ENCODE measurements at places on chromosomes 7 and 10.

DNA sequence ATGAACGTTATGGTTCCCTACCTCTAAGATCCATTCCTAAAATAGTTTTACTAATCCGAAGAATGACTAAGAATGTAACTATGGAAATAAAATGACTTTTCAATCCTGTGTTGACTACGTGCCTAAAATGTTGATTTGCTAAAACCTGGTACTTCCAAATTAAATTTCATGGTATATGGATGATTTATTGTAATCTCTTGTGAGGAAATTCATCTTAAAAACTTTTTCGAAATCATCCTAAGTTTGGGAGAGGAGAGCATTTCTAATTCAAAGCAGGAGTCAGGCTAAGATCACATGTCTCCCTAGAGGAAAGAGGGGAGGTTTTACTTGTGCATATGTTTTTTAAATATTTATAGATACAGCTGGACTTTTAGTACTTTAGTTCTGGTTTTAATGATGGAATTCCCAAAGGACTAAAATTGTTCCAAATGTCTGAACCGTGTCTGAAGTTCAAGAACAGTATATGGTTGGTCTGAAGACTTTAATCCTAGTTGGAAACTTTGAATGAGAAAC lies 483.9 kb downstream of the AUTS2 start:
- DNase-seq: no peak

GRCh38 chr10:82543631-82544030 lies 668.6 kb downstream of the NRG3 start:
- no peak for DNase-seq

- no peak for DNase-seq
Observed at GRCh38 chr10:119254335-119254734, 47.0 kb downstream of the GRK5 start.

- no peak for DNase-seq
Observed at GRCh38 chr7:155213385-155213784, 84.3 kb upstream of the INSIG1 start.

DNA sequence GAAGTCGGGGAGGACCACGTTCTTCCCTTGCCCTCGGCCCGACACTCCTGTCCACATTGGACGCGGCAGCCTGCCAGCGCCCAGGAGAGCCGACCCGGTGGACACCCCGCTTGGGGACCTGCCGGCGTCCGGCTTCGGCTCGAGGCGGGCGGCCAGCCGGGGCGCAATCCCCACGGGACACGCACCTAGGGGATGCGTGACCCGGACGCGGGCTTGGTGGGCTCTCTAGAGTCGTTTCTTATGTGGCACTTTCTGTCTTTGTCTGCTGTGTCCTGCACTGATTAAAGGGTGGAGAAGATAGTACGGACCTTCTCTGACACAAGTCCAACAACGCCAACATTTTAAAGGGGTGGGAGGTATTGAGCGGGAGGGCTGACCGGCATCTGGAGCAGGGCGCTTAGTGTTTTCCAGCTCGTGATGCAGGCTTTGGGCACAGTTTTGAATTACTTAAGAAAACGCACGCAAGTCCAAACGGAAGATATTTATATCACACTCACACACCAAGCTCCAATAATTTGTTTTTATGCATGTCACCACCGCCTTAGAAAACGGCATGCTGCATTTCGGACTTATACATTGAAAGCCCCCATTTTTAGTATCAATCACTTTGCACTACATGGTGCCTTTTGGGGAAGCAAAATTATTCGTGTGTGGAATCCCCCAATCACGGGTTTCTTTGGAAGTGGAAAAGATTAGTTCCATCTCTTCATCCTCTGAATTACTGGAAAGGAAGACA lies 3.9 kb upstream of the SPAG6 start:
- DNase-seq: no peak

- no peak for DNase-seq
Observed at GRCh38 chr10:98323221-98324164, 55.5 kb upstream of the LOXL4 start.

DNA sequence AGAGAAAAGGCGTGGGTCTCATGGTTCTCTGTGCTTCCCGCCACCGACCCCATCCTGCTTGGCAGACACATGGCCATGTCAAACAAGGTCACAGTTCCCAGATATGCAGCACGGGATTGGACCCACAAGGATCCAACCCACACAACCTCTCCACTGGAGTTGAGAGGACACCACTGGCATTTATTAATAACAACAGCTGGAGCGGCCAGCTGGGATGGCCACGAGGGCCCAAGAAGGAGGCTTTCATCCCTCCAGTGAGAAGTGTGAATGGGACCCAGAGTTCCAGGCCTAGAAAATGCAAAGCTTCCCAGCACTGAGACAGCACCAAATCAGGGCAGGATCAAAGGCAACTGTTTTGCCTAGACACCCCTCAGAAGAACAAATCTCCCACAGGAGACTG lies 31.5 kb downstream of the FGFR2 start:
- DNase-seq: no peak

DNA sequence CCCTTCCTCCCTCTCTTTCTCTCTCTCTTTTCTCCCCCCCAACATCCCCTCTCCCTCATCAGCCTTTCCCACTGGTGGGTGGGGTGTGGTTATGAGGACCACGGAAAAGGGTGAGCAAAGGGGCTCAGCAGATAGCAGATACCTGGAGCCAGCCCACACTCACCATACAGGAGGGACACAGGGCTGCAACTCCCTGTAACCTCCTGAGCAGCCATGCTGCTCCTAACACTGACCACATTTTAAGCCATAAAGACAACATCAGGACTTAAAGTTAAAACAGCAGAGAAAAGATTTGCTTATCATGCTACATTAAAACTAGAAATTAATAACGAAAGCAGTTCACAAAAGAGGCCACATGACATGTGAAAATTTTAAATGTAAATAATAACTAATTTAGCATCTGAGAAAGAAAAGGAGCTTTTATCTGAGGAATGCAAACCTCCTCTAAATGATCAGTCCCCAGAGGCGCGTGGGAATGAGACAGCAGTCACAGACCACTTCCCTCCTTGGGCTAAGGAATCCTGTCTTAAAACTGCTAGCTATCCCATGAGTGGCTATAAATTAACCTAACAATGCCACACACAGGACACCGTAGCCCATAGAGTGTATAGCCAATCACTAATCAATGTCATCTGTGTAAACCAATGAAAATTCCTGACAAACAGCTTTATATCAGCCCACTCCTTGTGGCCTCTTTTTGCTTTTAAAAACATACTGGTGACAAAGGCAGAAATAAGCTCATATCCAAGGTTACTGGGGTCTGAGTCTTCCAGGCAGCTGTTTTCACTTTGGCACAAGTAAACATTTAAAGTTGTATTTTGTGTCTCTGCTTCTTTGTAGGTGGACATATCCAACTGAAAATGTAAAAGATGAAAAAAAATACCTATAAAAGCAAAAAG lies 33.3 kb downstream of the PKD1L1 start:
- no peak for DNase-seq

DNA sequence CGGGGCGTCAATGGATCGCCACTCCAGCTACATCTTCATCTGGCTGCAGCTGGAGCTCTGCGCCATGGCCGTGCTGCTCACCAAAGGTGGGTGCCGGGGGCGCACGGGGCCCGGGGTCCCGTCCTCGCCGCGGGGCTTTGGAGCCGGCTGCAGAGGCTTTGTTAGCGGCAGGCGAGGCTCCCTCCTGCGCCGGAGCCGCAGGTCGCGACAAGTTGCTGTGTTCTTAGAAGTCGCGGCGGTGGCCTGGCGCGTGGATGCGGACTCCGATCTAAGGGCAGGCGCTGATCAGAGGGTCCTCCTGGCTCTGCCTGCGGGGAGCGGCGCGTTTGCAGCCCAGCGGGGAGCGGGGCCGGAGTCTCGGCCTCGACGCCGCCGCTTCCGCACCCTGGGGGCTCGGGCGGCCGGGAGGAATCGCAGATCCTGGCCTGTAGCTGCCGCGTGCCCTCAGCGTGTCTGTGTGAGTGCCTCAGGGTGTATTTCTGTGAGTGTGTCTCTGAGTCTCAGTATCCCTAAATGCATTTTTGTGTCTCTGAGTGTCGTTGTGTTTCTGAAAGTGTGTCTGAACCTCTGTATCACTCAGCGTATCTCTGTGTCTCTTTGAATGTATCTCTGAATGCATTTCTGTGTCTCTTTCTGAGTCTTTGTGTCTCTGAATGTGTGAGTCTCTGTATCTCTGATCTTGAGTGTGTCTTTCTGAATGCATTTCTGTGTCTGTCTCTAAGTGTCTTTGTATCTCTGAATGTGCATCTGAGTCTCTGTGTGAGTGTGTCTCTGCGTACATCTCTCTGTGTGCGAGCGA lies 766 bp downstream of the BAMBI start:
- DNase-seq: no peak

DNA sequence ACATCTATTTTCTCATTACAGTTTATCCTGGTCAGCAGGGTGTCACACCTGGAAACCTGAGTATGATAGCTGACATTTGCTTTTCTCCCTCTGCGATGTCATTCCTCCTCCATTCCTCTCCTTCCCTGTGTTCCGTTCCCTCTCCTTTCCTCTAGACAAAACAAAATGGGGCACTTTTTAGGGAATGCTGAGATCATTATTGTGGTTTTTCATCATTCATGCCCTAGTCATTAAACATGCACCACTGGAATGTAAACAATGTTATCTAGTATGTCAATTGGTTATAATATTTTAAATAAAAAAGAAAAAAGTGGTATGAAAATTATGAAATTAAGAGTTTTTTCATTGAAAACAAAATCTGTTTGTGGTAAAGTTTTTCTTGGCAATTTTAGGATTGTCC lies 132.6 kb downstream of the MAPK8 start:
- no peak for DNase-seq

DNA sequence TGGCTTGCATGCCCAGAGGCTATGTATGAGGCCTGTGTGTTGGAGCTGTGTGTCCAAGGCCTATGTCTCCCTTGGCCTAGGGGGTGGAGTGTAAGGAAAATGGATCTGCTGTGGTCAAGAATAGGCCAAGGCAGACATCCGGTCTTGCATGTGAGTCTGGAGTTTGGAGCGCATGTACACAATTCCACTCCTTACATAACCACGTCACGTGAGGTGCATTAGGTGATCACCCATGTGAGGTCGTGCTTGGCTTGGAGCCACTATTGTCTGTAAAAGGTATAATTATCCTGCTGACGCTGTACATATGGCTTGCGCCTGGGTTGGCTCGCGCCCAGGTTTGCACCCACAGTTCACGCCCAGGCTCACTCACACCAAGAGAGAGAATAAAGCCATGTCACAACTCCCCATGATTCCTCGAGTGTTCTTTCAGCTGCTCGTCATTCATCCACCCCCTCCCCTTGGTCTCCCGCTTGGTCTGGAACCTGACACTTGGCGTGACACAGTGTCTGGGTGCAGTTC lies 105.5 kb downstream of the BICC1 start:
- DNase-seq: no peak

DNA sequence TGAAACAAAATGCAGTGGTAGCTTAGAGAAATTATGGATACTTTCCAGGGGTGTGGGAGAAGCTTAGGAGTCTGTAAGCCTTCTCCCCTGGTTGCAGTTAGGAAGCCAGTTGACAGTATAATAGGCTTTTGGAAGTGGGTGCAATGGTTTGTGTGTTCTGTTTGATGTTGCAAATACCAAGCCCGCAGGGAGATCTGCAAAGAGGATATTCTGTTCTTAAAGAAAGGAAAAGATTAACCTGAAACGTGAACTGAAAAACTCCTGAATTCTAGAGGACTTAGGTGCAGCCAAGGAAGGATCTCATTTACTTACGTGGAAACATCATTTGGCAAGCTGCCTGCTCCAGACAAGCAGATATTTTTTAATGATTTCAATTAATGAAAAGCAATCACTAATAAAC lies 496.6 kb downstream of the AUTS2 start:
- no peak for DNase-seq

- DNase-seq: no peak
Observed at GRCh38 chr10:27241010-27241651, 534 bp upstream of the ACBD5 start.

GRCh38 chr10:69820817-69821216 lies 19.1 kb downstream of the COL13A1 start:
- DNase-seq: no peak

DNA sequence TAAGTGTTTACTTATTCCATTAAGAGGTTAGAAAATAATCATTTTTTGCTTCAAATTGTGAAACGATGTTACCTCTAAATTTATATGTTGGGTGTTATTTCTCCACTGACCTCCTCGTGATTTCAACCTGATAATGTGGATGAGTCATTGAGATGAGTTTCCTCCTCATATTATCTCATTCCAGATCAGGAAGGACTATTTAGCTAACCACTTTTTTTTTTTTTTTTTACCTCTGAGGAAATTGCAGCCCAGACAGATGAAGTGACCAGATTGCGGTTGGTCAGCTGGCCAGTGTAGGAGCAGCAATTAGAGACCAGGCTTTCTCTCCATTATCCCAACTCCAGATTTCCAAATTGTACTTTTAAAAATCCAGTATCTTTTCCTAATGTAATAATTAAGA lies 248.7 kb downstream of the FZD1 start:
- no peak for DNase-seq

- no peak for DNase-seq
Observed at GRCh38 chr10:98425511-98426352, 10.8 kb upstream of the PYROXD2 start.

DNA sequence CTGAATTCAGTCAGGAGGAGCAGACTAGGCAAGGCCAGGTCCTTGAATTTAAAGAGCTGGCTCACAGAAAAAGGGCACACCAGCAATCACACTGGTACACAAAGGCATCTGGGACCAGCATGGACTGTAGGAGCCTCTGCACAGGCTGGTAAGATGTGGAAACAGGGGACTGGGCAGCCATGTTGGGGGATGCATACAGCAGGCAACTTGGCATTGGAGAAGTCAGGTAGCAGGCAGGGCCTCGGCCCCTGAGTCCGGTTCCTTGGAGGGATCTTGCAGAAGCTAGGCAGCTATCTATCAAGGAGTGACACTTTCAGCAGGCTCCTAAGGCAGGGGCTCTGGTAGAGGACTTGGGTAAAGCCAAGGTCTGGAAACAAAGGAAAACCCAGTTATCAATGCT lies 376.3 kb upstream of the BMPER start:
- DNase-seq: no peak

DNA sequence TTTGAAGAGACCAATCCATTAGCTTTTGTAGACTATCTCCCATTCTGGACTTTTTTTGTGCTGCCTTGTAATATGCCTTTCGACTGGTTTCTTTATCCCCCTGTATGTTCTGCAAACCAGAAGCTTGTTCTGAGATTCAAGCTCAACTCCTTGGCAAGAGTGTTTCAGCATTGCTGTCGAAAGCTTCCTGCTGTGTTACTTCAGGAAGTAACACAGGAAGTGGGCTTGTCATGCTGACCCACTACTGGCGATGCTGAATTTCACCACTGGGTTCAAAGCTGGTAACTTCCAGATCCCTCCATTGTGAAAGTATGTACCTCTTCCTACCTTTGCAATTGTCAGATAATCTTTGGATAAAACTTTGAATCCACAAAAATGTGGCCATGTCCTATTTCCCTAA lies 57.9 kb upstream of the INSYN2A start:
- no peak for DNase-seq

DNA sequence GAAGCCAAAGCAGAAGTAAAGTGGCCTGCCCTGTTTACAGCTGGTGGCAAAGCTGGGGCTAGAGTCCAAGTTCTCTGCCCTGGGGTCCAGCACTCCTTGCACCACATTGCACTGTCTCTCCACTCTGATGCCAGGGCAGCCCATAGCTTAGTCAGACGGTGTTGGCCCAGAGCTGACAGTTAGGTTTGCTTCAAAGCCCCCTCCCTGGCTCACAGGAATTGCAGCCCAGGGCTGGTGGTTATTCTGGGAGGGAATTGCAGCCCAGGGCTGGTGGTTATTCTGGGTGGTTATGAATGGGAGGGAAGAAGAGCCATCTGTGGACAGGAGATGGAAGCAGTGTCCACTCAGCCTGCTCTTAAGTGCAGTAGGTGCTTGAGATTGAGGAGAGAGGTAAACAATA lies 88.9 kb downstream of the SCRN1 start:
- DNase-seq: no peak

- DNase-seq: no peak
Observed at GRCh38 chr7:87709258-87709657, 81.1 kb downstream of the RUNDC3B start.

Measured in stimulated activated CD8-positive, alpha-beta memory T cell treated with anti-CD3 and anti-CD28 coated beads, Interleukin-15, amount 100 ng/mL, for 1 hour (primary cell).